Epithelial cell of proximal tubule (primary cell): ENCODE measurements at places on chromosomes 2 and 18. TPM values are rescaled to one million over a fixed set of nuclear protein-coding genes. Genes with fewer than 3 reads are reported as not detected.
A peak's percentile ranks its signal among the peaks of the same experiment; 100 is the strongest.

DNA sequence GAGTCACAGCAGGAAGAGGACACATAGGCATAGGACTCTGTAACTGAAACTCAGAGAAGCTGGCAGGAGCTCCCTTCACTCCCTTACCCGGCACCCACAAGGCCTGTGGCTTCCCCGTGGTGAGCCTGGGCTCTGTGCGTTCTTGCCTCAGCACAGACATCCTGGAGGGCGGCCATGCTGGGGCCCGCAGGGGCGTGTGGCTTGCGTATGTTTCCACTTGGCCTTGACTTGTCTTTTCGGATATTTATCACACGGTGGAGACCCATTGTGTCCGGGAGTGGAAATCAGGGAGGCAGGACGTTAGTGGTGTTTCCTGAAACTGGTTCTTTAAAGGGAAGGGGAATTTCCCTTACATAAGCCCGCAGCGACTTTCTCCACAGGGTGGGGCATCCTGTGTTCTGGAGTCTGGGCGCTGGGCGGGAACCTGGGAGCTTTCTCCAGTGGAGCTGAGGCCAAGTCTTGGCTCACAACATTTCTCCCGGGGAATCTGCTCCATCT, 49.9 kb upstream of the EML6 start:
- no peak for DNase-seq

DNA sequence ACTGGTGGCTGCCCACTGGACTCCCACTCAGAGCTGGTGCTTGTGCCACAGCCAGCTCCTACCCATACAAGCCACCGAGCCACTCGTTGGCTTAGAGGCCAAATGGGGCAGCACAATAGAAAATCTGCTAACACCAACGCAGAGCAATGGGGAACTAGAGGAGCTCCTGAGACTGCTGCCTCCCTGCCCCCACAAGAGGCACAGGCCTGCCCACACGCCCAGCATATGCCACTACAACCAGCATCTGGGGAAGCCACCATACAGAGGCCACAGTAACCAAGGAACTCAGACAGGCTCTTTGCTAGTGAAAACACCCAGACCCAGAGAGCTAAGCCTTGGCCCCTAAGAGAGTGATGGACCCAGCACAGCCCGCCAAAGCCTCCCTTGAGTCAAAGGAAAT, 231.2 kb upstream of the RAB6C start:
- no peak for DNase-seq

- DNase-seq, result peak; percentile 59
These were observed at the start of gene SIX2 for GRCh38 chr2:45009303-45009927. TSS of gene SIX2 (minus strand) at chr2:45009452. CDS start at chr2:45009110, 342 bp downstream.

The QPCT gene
- 26.4 and 52.3 TPM in 2 replicates for total RNA-seq

The ZNF2 gene
- total RNA-seq, result 2.0 and 3.7 TPM in 2 replicates

- DNase-seq, result peak; percentile 16
These were observed 158.8 kb upstream of the SLC39A10 start for GRCh38 chr2:195498176-195498575.

- DNase-seq, result no peak
These were observed 52.9 kb downstream of the SCG2 start for GRCh38 chr2:223549215-223549614.

DNA sequence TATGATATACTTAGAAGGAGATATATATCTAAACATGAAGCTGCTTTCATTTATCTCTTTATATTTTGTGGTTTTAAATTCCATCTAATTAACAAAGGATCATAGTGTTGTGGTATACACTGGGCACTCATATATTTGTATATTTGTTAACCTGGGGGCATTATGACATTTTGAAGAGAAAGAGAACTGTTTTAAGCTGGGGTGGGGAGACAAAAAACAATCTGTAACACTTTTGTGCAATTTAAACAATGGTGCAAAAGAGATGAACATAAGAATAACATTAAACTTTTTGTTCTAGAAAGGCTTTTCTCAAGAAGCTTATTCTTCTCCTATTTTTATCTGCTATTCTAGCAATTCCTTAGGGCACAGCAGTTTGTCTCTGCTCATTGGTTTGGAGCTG, 842.0 kb upstream of the CDH2 start:
- DNase-seq, result no peak

The POTEC gene
- not detected in 2 replicates for total RNA-seq

DNA sequence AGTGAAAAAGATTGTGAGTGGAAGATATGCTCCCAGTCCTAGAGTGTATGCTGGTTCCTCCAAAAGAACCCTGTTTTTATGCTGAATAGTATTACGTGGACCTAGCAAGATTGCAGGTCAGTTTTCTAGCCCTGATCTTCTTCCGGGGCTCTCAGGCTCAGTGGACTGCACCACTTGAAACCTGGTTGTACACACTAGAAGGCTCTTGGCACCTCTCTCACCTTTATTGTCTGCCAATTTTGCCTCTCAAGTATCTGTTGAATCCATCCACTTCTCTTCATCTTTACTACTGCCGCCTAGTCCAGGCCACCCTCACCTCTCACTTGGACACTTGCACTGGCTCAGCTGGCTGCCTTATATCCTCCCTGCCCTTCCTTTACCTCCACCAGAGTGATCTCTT, 16.8 kb downstream of the TTC39C start:
- DNase-seq, result no peak

The ANKRD29 gene
- 1.2 and 2.7 TPM in 2 replicates for total RNA-seq

The AMER3 gene
- not detected in 2 replicates for total RNA-seq

DNA sequence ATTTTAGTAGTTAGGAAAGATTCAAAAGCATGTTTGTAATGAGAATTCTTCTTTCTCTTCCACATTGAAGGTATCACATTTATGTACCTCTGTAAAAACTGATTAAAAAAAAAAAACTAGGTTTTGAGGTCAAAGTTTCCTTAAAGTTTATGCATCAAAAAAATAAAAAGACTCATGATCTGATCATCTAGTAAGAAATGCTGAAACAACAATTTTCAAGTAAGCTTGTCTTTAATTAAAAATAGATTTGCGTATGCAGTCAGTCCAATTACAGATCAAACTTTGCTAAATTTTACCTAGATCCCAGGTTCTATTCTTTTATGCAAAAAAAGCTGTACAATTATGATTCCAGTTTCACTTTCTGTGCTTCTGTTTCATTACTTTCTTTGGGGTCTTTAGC, 409.0 kb downstream of the XIRP2 start:
- DNase-seq, result no peak

The MOGAT1 gene
- not detected in 2 replicates for total RNA-seq

The OR6B2 gene
- not detected in 2 replicates for total RNA-seq

- DNase-seq, result no peak
These were observed 675 bp downstream of the PRKD3 start for GRCh38 chr2:37323781-37324535.

DNA sequence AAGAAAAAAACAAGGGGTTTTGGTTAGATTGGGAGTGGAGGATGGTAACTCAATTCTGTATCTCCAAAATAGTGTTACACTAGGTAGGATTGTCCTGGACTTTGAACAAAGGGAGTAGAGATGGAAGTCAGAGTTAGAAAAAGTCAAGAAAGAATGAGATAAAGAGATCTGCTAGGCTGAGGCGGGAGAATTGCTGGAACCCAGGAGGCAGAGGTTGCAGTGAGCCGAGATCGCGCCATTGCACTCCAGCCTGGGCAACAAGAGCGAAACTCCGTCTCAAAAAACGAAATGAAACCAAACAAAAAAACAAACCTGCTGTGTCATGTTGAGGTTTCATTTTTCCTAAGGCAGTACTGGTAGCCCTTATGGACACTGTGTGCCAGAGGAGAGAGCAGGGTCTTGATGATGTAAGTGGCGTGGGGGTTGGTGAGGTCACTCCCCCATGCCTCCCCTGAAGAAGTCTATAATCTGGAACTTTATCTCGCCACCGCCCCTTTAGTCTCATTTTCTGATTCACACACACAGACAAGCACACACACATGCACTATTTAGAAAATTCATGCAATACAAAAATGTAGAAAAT, 10.5 kb downstream of the DRC1 start:
- DNase-seq, result no peak

The GALNT13 gene
- total RNA-seq, result 0.52 and 1.3 TPM in 2 replicates

- no peak for DNase-seq
These were observed 70.4 kb downstream of the MYL12B start for GRCh38 chr18:3332376-3332775.

- no peak for DNase-seq
These were observed 40.9 kb upstream of the MBP start for GRCh38 chr18:77173275-77174030.

The CCDC85A gene
- total RNA-seq, result 0.07 and 0.17 TPM in 2 replicates

DNA sequence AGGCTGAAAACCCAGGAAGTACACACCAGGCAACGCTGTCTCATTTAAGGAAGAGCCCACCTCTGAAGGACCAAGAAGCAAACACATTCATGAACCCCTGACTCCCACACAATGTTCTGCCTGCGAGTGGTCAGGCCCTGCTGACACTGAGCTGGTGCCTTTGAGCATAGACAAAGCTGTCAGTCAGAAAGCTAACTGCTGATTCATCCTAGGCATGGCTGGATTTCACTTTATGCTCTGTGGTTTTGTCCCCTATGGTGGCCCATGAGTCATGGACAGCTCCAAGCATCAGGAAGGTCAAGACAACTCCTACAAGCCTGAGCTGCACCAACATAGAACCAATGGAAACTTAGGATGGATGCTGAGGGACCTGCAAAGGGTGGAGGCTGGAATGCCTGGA, 78.9 kb downstream of the UXS1 start:
- peak; percentile 85 for DNase-seq

The MROH2A gene
- total RNA-seq, result not detected in 2 replicates

GRCh38 chr18:50190926-50191325, 4.0 kb downstream of the MYO5B start:
- peak; percentile 39 for DNase-seq

DNA sequence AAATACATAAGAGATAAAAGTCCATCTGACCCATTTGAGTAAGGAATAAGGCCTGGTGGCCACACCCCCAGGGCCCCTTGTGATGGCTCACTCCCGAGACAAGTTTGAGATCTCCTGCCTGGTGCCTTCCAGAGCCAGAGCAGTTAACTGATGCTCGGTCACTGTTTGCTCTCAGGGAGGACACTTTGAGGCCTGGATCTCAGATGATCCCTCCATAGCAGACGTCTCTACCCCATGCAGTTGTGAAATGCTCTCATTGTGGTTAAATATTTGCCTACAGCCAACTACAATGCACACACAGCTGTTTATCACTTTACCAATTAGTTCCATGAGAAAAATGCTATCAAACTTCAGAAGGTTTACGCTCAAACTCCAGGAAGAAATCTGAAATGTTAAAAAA, 12.3 kb downstream of the GYPC start:
- DNase-seq, result no peak

- no peak for DNase-seq
These were observed 4.2 kb downstream of the TTC27 start for GRCh38 chr2:32632089-32632488.

DNA sequence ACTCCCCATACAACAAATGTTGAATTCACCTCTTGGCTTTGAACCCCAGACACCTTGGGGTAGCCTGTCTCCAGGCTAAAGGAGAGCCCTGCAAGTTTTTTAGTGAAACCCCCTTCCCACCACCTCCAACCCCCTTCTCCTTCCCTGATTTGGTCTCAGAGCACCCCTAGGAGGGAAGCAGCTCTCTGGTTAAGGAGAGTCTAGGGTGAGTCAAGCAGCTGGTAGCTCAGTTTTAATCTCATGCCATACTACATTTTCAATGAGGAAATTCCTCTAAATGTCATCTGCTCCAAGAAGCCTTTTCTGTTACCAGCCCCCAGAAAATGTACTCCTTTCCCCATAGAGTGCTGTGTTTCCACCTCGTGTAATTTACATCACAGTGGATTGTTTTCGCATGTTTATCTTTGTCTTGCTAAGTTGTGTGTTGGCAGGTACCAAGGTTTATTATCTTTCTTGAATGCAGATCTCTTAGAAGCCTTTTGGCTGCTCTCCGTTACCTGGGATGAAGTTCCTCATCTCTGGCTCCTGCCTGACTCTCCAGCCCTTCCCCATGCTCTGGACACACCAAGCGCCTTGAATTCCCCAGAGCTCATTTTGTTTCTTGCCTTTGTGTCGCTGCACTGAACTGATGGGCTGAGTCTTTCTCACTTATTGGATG, 82.2 kb downstream of the ASAP2 start:
- no peak for DNase-seq

DNA sequence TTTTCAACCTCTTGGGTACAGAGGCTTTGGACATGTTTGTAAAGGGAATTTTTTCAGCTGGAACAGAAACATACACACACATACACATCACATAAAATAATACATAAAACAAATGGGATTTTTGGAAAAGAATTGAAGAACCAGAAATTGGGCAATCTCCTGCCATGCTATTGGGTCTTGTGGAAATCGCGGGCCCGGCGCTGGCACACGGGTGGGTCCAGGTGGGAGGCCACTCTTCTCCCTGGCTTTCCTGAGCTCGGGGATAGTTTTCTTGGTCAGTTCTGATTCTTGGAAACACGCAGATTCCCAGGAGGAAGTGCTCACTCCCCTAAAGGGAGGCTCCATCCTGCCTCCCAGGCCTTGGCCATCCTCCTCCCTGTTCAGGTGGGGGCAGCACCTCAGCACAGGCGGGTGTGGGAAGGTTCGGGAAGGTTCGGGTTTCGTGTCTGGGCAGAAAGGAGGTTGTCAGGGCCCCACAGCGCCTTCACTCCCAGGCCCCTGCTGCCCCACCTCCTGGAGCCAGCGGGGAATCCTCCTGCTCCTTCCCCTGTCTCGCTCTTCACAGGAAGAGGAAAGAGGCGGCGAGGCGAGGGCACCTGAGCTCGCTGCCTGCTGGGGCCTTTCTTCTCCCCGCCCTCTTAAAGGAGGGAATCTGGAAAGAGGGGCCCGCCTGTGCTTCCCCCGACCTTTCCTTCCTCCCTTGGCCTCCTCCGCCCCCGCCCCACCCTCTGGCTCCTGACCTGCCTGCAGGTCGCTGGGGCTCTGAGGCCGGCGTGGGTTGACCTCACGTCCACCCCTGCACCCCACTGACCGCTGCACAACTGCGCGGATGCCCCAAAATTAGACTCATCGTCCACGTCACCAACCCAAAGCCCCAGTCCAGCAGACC, 97.8 kb upstream of the PXDN start:
- DNase-seq, result no peak

- no peak for DNase-seq
These were observed 439.1 kb upstream of the HNMT start for GRCh38 chr2:137525132-137525531.

DNA sequence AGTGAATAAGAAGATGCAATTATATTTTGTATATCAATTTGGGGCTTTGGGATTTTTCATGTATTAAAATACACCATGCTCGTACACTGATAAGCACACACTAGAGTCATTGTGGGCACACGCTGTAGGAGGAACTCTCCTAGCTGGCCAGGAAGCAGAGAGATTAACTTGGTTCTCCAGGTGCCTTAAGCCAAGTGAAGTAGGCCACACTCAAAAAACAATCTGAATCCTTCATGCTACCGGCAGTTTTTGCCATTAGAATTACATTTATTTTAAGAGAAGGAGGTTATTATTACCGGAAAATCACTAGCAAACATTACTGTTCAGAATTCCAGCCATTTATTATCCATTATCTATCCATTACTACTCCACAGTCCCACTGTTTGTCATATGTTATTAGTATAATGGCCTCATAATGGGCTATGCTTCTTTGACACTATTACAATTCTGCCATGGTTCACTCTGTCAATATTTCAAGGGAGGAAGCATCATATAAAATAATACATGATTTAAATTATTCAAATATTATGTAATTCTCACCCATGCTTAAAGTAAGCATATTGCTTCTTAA, 214.4 kb downstream of the L3MBTL4 start:
- no peak for DNase-seq

GRCh38 chr2:11933854-11934253, 187.4 kb downstream of the LPIN1 start:
- DNase-seq, result no peak

GRCh38 chr2:4356541-4356940, 653.2 kb downstream of the DCDC2C start:
- DNase-seq, result no peak

The KCNJ13 gene
- not detected in 2 replicates for total RNA-seq
